Cerebellar nuclear complex (tissue), 1 donor: ENCODE measurements at places on chromosomes 16 and 17.

- no peak for DNase-seq
These were observed 34.6 kb downstream of the ATP6V0A1 start for GRCh38 chr17:42493319-42493718.

- DNase-seq: no peak
These were observed 25.4 kb downstream of the ZNRF1 start for GRCh38 chr16:75024182-75024581.

GRCh38 chr17:5272322-5272721 is 9.8 kb upstream of the RABEP1 start:
- no peak for DNase-seq

DNA sequence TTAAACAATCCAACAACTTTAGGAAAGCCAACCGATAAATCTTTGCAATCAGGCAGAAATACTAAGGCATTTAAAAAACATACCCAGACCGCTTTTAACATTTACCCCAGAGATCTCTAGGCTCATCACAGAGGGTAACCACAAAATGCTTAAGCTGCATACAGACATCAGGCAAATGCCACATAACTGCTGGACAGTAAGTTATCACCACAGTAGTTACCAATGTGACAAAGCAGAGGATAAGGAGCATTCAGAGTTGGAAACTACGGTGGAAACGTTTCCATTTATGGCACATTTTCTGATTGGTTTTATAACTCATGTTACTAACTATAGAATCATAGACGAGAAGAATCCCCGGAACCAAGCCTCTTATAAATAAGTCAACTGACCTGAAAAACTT is 77.5 kb downstream of the KANSL1 start:
- DNase-seq: no peak

GRCh38 chr16:70395345-70395901 is 43.5 kb downstream of the ST3GAL2 start:
- DNase-seq: no peak

GRCh38 chr16:60060731-60061130 is 1326.6 kb upstream of the GOT2 start:
- no peak for DNase-seq

- no peak for DNase-seq
These were observed 18.2 kb downstream of the SCN4A start for GRCh38 chr17:63954402-63955063.

DNA sequence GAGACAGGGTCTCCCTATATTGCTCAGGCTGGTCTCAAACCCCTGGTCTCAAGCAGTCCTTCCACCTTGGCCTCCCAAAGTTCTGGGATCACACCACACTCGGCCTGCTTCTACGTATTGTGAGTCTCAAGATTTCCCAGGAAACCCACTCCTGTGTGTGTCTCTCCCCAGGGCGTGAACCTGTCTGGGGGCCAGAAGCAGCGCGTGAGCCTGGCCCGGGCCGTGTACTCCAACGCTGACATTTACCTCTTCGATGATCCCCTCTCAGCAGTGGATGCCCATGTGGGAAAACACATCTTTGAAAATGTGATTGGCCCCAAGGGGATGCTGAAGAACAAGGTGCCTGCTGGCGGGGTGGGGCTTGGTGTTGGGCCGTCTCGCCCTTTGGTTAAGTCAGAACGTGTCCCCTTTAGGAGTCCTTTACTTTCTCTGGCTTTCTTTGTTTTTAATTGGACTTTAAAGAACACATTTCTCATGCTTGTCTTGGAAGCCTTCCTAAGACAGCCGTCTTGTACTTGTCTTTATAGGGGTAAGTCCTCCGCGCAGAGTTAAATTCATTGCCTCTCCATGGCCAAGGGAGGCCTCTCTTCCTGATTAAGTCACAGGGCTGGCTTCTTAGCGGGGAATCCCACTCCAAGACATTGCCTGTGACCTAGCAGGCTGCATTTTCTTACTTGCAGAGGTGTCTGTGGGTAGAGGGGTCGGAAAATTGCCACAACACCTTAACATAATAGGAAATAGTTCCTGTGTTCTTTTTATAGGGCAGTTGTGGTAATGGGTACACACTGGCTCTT is 136.4 kb downstream of the ABCC6 start:
- DNase-seq: no peak

GRCh38 chr16:28503470-28504259 is 3.0 kb downstream of the IL27 start:
- no peak for DNase-seq

DNA sequence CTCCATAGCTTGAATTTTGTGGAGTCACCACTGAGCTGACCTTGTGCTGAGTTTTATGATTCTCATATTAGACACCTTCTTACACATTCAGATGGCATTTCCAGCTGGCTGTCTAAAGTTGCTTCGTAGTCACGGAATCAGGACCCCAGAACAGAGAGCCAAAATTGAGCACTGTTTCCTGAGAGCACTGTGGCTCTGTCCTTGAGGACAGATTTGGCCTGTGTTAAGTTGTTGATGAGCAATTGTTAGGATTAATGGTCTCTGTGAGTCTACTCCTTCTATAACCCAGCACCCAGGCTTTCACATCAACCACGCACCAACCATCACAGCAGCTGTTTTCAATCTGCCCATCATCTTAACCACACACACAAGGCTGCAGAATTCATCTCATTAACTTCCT is 277.5 kb upstream of the HSBP1 start:
- no peak for DNase-seq

- no peak for DNase-seq
These were observed 16.5 kb upstream of the SOX9 start for GRCh38 chr17:72104164-72104862.

GRCh38 chr16:67190448-67191399 is 788 bp upstream of the EXOC3L1 start:
- no peak for DNase-seq

GRCh38 chr17:4130715-4131114 is 12.1 kb downstream of the ZZEF1 start:
- no peak for DNase-seq

GRCh38 chr16:84726079-84726668 is 26.4 kb downstream of the USP10 start:
- DNase-seq: no peak

GRCh38 chr16:72997141-72997542 is 50.8 kb downstream of the ZFHX3 start:
- no peak for DNase-seq

- DNase-seq: peak; percentile 21
These were observed 2.5 kb upstream of the ATP6V0C start for GRCh38 chr16:2511128-2511800.

GRCh38 chr17:35030780-35031179 is 32.7 kb downstream of the RFFL start:
- DNase-seq: no peak

DNA sequence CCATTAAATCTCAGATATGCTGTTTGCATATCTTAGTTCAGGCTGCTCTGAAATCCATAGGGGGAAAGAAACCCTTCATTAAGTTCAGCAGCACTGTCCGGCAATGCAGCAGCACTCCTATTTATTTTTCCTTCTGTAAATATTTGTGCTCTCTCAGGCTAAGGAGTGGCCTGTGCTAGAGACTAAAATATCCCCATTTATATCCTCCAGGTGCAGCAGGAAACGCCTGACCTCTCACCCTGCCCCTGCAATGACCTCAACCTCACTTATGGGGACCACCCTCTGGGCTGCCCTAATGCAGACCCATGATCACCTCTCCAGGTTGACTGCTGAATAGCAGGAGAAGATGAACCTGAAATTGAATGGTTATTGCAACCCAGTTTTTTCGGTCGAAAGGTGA is 165.0 kb upstream of the ELAC2 start:
- no peak for DNase-seq

DNA sequence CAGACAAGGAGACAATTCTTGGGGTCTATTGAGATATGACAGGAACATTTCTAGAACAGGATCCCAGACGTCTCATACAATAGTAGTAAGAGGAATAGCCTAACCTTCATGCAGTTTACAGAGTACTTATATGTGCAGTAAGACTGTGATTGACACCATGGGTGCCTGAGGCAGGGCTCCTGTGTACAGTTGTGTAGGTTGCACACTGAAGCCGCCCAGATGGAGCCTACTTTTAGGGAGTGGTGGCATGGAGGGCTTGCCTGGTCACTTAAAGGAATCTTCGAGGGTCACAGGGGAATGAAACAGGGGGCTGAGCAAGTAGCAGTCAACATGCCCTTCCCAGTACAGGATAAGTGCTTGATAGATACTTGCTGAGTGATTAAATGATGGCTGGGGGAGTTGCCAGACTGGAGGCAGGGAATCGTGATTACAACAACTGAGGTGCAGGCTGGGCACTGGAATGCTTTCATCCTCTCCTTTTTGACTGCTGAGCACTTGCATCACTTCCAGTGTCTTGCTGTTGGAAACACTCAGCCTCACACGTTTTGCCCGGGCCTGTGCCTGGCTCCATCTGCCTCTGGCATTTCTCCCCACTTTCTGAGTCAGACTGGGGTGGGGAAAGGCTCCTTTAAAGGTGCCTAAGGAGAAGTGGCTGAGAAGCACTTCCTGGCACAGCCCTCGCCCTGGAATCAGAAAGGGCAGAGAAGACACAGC is 71.0 kb downstream of the COPRS start:
- peak; percentile 27 for DNase-seq

DNA sequence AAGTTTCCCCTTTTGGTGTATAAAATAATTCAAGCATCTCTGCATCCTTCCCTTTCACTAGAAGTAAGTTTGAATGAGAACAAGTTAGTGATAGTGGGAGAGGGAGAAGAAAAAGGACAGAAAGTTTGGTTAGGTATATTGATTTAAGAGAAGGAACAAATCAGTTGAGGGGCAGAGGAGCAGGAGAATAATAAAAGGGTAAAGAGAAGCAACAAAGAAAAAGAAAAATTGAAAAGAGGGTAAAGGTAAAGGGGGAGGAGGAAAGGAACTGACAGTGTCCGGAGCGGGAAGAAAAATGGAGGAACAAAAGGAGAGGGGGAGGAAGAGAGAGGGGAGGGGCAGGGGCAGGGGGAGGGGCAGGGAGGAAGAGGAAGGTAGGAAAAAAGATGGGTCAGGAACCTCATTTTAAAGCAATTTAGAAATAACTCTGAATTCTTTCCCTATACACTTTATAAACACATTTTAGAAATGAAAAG is 6.3 kb upstream of the IGF2BP1 start:
- no peak for DNase-seq

DNA sequence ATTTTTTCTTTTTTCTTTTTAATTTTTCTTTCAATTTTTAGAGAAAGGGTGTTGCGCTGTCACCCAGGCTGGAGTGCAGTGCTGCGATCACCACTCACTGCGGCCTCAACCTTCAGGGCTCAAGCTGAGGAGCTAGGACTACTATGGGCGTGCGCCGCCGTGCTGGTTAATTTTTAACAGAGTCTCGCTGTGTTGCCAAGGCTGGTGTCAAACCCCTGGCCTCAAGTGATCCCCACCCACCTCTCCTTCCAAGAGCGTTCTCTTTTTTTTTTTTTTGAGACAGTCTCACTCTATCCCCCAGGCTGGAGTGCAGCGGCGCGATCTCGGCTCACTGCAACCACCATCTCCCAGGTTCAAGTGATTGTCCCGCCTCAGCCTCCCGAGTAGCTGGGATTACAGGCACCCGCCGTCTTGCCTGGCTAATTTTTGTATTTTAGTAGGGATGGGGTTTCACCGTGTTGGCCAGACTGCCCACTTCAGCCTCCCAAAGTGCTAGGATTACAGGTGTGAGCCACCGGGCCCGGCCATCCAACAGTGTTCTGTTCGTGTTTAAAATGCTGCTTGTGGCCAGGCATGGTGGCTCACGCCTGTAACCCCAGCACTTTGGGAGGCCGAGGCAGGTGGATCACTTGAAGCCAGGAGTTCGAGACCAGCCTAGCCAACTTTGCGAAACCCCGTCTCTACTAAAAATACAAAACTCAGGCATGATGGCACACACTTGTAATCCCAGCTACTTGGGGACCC is 14.5 kb upstream of the RPL13 start:
- no peak for DNase-seq

DNA sequence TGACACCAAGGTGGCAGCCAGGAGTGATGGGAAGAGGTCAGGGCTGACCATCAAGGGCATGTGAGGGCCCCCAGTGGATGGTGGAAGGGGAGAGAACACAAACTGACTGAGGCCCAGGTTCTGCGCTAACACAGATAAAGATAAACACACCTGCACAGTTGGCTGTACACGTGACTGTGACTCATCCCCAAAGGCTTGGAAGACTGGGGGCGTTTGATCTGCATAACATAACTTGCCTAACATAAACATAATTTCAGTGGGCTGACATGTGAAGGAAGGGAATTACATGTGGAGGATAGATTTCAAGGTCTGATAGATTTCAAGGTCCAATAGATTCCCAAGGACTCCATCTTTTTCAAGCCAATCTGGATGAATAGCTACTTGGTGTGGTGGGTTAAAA is 100.9 kb upstream of the TNRC6C start:
- no peak for DNase-seq

DNA sequence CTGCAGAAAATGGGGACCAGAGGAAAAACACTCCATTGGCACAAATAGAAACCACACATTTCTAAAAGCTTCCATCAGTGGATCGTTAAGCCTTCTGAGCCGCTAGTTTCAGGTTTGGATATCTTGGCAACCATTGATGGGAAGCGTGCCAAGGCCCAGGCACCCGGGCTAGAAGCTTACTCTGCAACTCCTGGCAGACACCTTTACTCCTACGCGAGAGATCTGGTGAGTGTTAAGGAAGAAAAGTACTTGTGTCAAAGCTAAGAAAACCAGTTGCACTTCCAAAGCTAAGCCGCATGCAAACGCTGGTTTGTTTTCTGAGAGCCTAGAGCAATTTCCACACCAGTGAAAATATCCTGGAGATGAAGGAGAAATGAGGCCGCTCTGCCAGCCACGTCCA is 472.4 kb downstream of the PMP22 start:
- no peak for DNase-seq
